ENCODE measurements at places on chromosomes 4 and X.
A peak's percentile ranks its signal among the peaks of the same experiment; 100 is the strongest.

GRCh38 chr4:109699553-109700225 is 3.6 kb downstream of the CASP6 start:
- peaks cover 10% of the 10 kb centered on the region for H3K36me3 ChIP-seq
- H3K27ac ChIP-seq = no peak overlapping the region
- no peaks in the 10 kb centered on the region for H3K27me3 ChIP-seq
- H3K4me3 ChIP-seq = no peak overlapping the region

DNA sequence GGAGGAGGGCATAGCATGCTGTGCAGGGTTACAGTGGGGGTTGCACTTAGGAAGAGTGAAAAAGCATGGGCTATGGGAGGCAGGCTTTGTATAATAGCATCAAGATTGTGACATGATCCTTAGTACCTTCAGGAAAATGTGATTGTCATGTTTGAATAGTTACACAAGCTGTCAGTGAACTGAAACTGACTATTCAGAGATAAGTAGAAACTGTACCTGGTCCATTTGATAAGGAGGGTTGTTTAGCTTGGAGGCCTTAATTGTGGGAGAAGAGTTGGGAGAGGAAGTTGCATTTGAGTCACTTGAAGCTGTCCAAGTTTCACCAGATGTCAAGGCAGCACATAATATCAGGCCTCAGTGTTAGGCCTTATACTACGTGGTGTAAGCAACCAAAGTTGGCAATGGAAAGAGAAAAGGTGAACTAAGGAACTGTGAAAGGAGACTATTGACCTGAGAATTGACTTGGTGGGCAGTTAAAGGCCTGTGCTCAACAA is 85.0 kb downstream of the TEX13C start:
- no peaks in the 10 kb centered on the region for H3K4me1 ChIP-seq
- DNase-seq = no peak

DNA sequence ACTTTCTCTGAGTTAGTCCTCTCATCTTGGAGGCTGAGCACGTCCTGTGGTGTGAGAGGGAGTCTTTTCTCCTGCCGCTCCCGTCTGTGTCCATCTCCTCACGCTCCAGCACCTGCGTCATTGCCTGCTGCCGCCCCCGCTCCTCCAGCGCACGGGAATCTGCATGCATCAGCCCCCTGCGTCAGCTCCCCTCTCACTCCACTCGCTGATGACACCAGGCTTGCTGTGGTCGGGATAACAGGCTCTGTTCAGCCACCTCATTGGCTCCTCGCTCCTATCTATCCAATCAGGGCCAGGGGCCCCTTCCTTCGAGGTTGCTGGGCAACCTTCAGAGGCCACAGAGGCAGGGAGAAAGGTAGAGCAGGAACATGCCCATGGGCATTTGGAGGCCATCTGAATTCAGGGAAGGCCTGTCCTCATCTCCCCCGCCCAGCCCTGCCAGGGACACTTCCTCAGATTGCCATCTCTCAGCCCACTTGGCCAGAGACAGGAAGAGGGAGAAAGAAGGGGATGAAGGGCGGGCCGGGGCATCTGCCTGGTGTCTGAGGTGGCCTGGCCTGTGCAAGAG is 9.3 kb downstream of the ZNF185 start:
- H3K27me3 ChIP-seq = no peaks in the 10 kb centered on the region
- peak overlapping the region; percentile 47 for H3K4me3 ChIP-seq
- peaks cover 12% of the 10 kb centered on the region for H3K4me1 ChIP-seq

- H3K27me3 ChIP-seq = no peaks in the 10 kb centered on the region
- no peak for DNase-seq
- no peaks in the 10 kb centered on the region for H3K4me1 ChIP-seq
These were observed 21.4 kb upstream of the PGM2 start for GRCh38 chr4:37805091-37805490.

- H3K27ac ChIP-seq = no peak overlapping the region
- no peaks in the 10 kb centered on the region for H3K4me1 ChIP-seq
- DNase-seq = no peak
- no peak overlapping the region for H3K4me3 ChIP-seq
These were observed 101.8 kb upstream of the CXorf51B start for GRCh38 chrX:146707781-146708180.

GRCh38 chr4:6749340-6750171 is 33.0 kb upstream of the KIAA0232 start:
- peaks cover 13% of the 10 kb centered on the region for H3K4me1 ChIP-seq
- H3K27me3 ChIP-seq = peaks cover 5% of the 10 kb centered on the region
- no peak overlapping the region for H3K27ac ChIP-seq
- DNase-seq = no peak
- H3K36me3 ChIP-seq = no peaks in the 10 kb centered on the region

DNA sequence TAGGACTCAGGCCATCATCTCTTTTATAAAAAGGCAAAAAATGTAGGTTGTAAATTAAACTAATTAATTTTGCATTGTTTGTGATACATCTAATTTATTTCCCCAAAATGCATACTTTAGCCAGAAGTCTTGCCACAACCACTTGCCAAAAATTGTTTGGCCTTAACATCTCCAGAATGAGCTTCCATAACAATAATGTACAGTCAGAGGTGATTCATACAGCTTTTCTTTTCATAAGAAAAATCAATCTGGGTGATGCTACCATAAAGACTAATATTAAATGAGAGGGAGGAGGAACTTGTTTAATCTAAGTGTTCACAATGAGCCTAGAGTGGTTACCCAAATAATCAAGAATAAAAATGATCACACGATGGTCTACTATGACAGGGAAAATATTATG is 59.3 kb downstream of the AMMECR1 start:
- H3K27ac ChIP-seq = no peak overlapping the region
- H3K4me3 ChIP-seq = no peak overlapping the region
- DNase-seq = no peak

DNA sequence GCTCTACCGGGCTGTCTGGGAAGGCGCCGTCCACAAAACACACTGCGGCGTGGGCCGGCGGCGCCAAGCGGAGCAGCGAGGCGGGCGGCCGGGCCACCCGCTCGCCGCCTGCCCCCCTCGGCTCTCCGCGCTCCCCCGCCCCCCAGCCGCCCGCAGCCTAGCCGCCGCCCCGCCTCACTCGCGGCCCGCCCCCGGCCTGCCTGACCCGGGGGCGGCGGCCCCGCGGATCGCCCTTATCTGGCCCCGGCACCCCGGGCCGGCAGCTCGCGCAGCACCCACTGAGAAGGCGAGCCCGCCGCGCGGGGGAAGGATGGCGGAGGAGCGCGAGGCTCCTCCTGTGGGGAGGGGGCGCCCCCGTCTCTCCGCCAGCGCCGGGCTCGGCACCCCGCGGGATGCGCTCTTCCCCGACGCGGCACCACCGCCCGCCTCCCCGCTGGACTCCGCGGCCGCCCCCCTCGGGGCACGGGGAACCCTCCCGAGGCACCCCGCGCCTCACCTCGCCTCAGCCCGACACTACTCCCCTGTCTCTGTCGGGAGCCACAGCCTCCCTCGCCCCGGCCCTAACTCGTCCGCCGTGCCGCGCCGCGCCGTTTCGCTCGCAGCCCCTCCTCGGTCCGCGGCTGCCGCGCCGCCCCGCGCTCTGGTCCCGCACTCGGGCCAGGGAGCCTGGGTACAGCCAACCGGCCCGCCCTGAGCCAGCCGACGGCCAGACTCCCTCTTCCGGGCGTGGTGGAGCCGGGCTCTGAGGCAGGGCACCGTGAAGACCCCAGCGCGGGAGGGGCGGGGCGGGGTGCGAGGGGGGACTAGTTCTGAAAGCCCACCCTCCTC is 566 bp downstream of the ATP11C start:
- no peaks in the 10 kb centered on the region for H3K36me3 ChIP-seq
- peak overlapping the region; percentile 95 for H3K4me3 ChIP-seq
- peak overlapping the region; percentile 92 for H3K27ac ChIP-seq
- DNase-seq = no peak
- H3K4me1 ChIP-seq = peaks cover 4% of the 10 kb centered on the region

GRCh38 chrX:131264053-131264452 is 25.1 kb downstream of the IGSF1 start:
- H3K27me3 ChIP-seq = no peaks in the 10 kb centered on the region
- no peak for DNase-seq
- no peak overlapping the region for H3K27ac ChIP-seq
- no peaks in the 10 kb centered on the region for H3K36me3 ChIP-seq

GRCh38 chr4:70634482-70634881 is 5.9 kb downstream of the ENAM start:
- DNase-seq = no peak
- H3K36me3 ChIP-seq = no peaks in the 10 kb centered on the region
- no peaks in the 10 kb centered on the region for H3K4me1 ChIP-seq
- H3K27ac ChIP-seq = no peak overlapping the region

GRCh38 chrX:22136711-22137110 is 104.6 kb downstream of the PHEX start:
- no peak for DNase-seq
- no peaks in the 10 kb centered on the region for H3K36me3 ChIP-seq
- H3K4me3 ChIP-seq = no peak overlapping the region
- no peak overlapping the region for H3K27ac ChIP-seq

- H3K4me1 ChIP-seq = no peaks in the 10 kb centered on the region
- DNase-seq = no peak
- H3K4me3 ChIP-seq = no peak overlapping the region
- no peaks in the 10 kb centered on the region for H3K36me3 ChIP-seq
These were observed 171.2 kb downstream of the TMA16 start for GRCh38 chr4:163665521-163666331.

- DNase-seq = no peak
- H3K27ac ChIP-seq = no peak overlapping the region
- H3K4me3 ChIP-seq = no peak overlapping the region
These were observed 94.7 kb upstream of the NEIL3 start for GRCh38 chr4:177214935-177215334.

DNA sequence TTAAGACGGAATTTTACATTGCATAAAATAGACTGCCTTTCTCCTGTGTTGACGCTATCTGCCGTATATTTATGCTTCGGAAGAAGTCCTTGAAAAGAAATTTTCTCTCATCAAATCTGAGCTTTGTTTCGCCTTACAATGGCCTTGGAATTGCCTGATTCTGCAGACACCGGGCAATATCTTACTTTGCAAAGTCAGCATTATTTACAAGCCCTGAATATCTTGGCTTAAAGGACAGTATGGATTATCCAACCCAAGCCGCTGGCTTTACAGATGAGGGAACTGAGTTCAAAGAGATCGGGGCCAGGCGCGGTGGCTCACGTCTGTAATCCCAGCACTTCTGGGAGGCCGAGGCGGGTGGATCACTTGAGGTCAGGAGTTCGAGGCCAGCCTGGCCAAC is 1.1 kb upstream of the MANBA start:
- no peaks in the 10 kb centered on the region for H3K36me3 ChIP-seq
- peaks cover 7% of the 10 kb centered on the region for H3K4me1 ChIP-seq
- no peak for DNase-seq
- no peak overlapping the region for H3K4me3 ChIP-seq
- no peak overlapping the region for H3K27ac ChIP-seq

DNA sequence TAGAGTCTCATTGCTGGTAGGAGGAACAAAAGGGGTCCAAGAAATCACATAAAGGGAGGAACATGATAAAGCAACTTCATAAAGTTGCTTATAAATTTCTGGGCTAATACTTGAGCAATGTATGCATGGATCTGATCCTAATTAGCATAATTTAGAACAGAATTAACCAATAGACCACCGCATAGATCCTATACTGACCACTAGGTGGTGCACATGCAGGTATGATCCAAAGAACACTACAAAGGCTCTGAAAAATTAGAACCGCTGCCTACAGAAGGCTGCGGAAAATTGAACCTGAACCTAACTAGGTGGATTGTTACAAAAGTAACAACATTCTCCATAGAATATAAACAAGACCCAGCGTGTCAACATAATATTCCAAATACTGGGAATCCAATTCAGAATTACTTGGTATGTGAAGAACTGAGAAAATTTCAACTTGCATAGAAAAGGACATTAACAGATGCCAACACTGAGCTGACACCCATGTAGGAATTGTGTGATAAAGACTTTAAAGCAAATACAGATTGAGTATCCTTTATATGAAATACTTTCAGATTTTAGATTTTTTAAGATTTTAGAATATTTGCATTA is 23.3 kb downstream of the BRCC3 start:
- peaks cover 45% of the 10 kb centered on the region for H3K36me3 ChIP-seq
- no peaks in the 10 kb centered on the region for H3K27me3 ChIP-seq
- no peak overlapping the region for H3K27ac ChIP-seq
- H3K4me3 ChIP-seq = no peak overlapping the region
- no peak for DNase-seq

- DNase-seq = no peak
- peaks cover 3% of the 10 kb centered on the region for H3K4me1 ChIP-seq
- H3K4me3 ChIP-seq = no peak overlapping the region
- H3K27me3 ChIP-seq = no peaks in the 10 kb centered on the region
- no peaks in the 10 kb centered on the region for H3K36me3 ChIP-seq
- H3K27ac ChIP-seq = no peak overlapping the region
These were observed 44.5 kb downstream of the GATB start for GRCh38 chr4:151716324-151716723.

- no peaks in the 10 kb centered on the region for H3K4me1 ChIP-seq
- H3K27ac ChIP-seq = no peak overlapping the region
- H3K27me3 ChIP-seq = no peaks in the 10 kb centered on the region
- no peaks in the 10 kb centered on the region for H3K36me3 ChIP-seq
- no peak overlapping the region for H3K4me3 ChIP-seq
- no peak for DNase-seq
These were observed 22.6 kb downstream of the NAP1L5 start for GRCh38 chr4:88674979-88675378.

- H3K4me1 ChIP-seq = no peaks in the 10 kb centered on the region
- no peak for DNase-seq
- no peaks in the 10 kb centered on the region for H3K27me3 ChIP-seq
- no peak overlapping the region for H3K27ac ChIP-seq
These were observed 27.1 kb downstream of the PDLIM3 start for GRCh38 chr4:185508181-185508580.

DNA sequence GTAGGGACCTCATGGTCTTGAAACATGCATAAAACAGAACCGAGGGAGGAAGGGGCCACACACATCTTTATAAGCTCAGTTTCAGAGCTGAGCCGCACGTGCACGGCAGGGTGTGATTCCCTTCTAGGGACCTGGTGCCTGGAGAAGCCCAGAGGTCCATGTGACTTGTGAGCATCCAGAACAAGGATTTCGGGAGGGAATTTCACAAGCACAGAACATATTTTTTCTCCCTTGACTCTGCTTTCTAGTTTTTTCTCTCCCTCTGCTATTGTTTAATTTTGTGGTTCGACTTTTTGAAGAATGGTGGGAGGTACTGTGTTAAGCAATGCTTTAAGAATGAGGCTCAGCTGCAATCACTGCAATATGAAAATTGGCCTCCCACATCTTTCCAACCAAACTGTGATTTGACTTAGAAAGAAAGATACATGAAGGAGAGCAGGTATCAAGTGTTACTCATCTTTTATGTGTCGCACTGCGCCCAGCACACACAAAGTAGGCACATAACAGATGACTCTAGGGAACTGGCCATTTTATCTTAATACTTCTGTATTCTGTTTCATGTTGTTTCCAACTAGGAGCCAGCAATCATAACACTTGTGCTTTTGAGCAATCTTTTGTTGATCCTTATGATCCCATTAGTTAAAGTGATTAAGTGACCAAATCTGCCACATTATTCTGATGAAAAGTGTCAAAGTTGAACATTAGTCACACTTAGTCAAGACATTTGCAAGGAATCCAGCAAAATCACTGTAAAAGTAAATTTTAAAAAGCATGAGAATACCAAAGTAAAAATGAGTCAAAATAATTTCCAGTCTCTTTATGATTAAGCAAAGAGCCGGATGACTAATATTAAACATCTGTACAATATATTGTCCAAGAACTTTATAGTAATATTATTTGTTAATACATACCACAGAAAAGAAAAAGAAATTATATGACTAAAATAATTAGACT is 86.4 kb downstream of the SHISA3 start:
- no peak overlapping the region for H3K4me3 ChIP-seq
- no peak for DNase-seq
- no peak overlapping the region for H3K27ac ChIP-seq
- H3K27me3 ChIP-seq = no peaks in the 10 kb centered on the region

GRCh38 chr4:137533855-137534254 is 1.6 kb upstream of the PCDH18 start:
- H3K4me1 ChIP-seq = peaks cover 9% of the 10 kb centered on the region
- H3K27ac ChIP-seq = peak overlapping the region; percentile 87
- no peak overlapping the region for H3K4me3 ChIP-seq

All from neuronal stem cell (in vitro differentiated cells).